ENCODE measurements at places on chromosomes 11 and 22. TPM values are rescaled to one million over a fixed set of nuclear protein-coding genes. Genes with fewer than 3 reads are reported as not detected.
A peak's percentile ranks its signal among the peaks of the same experiment; 100 is the strongest.

- DNase-seq = no peak
These were observed 8.9 kb upstream of the SAMM50 start for GRCh38 chr22:43946384-43946667.

DNA sequence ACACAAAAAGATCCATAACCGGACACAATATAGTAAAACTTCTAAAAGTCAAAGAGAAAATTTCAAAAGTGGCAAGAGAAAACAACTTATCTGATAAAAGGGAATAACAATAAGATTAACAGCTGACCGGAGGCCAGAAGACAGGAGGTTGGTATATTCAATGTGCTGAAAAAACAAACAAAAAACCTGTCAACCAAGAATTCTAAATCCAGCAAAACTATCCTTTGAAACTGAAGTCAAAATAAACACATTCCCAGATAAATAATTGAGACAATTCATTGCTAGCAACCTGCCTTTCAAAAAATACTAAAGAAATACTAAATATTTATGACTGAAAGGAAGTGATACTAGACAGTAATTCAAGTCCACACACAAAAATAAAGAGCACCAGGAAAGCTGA, 101.3 kb downstream of the RELT start:
- no peak for DNase-seq

DNA sequence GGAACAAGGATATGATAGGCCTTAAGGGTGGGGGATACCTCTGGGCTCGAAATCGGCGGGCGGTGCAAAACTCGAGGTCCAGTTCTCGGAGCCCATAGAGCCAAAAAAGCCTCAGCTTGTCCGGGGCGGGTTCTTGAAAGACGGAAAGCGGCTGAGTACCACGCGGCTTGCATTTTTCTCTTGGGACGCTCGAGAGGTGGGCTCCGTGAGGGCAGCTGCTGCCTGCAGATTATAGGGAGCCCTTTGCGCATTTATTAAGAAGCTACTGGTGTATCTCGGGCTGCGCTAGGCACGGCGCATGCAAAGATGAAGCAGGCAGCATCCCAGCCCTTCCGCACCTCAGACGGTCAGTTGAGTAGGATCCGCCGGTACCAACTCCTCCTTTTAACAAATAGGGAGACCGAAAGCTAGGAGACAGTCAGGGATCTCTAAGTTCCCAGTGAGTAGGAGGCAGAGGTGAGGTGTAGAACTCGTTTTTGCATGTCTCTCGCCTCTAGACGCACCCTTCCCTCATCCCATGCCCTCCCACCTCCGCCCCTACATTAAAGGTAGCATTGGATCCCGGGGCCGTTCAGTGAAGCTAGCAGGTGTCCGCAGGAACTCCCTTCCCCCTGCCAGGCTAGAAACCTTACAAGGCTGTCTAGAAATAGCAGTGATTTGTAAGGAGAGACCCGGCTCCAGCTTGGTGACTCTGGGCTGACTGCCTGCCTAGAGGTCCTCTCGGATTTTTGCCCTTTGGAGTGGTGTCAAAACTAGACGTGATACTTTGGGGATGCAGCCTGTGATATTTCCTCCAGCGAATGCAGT, 768 bp downstream of the LDHA start:
- no peak for DNase-seq

DNA sequence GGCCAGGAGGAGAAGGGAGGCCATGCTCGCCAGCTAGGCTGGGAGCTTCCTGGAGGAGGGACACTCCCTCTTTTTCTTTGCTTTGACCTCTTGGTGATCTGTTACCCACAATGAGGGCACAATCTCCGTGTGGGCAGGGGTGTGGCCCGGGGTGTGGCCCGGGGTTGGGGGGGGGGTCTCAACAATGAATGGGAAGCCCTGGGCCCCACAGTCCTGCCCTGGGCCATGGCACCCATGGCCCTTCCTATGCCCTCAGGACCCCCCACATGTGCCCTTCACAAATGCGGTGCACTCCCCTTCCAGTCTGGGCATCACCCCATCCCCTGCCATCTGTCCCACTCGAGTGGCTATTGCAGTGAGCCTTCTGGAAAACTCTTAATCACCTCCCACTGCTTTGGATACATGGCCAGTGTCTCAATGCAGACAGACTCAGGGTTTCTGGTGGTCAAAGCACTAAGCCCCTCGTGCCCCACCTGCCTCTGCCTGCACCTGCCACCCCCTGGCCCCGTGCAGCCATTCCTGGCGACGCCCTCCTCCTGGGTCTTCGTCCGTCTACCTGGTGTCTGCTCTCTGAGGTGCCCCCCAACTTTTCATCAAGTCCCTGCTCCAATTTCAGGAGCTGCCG, 611.3 kb downstream of the TBC1D22A start:
- DNase-seq = peak; percentile 14

- DNase-seq = no peak
These were observed 508.1 kb downstream of the TMEM135 start for GRCh38 chr11:87545858-87546257.

DNA sequence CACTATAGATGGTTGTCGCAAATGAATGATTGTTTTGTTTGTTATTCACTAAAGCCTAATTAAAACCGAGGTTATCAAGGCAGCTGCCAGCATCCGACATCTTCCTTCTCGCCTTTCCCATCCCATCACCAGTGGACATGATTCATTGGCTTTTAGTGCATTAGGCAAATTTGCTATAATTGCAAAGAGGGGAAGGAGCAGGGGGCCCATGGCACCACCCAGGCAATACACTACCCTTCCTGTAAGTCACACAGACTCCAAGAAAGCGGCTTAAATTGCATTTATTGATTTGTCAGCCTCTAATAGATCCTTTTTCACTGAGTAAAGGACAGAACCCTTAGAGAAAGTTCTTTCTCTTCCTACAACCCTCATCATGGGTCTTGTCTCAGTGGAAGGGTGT, 169.2 kb upstream of the NCAM1 start:
- no peak for DNase-seq

- DNase-seq = no peak
These were observed 48.7 kb downstream of the TENM4 start for GRCh38 chr11:79392161-79392560.

DNA sequence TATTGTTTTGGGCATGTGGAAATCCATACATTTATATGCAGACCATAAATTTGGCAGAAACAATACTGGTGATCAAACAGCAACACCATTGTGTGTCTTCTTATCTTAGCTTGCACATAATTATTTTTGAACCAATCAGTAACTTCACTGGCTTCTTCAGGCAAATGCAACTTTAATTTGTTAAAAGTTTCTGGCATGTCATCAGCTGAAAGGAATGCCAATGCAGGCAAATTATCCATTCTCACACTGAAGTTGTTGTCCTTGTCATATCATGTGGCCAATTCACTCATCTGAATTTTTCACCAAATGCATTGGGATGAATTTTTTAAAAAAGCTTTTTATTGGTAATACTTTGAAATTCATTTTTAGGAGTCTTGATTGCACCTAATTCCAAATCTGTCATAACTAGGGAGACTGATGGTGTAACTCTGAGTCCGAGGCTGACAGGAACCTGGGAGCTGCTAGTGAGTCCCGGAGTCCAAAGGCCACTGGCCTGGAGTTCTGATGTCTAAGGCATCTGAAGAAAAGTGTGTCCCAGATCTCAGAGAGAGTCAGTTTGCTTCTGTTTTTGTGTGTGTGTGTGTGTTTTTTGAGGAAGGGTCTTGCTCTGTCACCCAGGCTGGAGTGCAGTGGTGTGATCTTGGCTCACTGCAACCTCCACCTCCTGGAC, 17.4 kb upstream of the OR10V1 start:
- no peak for DNase-seq

- no peak for DNase-seq
These were observed 6.9 kb upstream of the MS4A14 start for GRCh38 chr11:60389279-60389910.

DNA sequence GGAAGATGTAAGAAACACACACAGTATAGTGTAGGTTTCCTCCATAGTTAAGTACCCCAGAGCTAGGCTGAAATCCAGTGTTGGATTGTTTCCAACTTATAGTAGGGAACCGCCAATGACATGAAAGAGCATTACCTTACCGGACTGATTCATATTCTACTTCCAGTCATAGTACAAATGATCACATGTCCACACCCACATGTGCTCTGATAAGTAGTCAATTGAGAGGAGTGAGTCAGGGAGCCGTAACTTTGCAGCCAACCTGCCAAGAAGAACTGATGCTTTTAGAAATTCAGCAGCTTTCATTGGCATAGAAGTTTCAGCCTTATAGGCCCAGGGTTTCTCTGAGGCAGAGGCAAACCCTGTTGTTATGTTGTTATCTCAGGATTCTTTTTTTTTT, 240.6 kb downstream of the ETS1 start:
- DNase-seq = no peak

GRCh38 chr11:534396-535209, 773 bp downstream of the HRAS start:
- DNase-seq = peak; percentile 75

DNA sequence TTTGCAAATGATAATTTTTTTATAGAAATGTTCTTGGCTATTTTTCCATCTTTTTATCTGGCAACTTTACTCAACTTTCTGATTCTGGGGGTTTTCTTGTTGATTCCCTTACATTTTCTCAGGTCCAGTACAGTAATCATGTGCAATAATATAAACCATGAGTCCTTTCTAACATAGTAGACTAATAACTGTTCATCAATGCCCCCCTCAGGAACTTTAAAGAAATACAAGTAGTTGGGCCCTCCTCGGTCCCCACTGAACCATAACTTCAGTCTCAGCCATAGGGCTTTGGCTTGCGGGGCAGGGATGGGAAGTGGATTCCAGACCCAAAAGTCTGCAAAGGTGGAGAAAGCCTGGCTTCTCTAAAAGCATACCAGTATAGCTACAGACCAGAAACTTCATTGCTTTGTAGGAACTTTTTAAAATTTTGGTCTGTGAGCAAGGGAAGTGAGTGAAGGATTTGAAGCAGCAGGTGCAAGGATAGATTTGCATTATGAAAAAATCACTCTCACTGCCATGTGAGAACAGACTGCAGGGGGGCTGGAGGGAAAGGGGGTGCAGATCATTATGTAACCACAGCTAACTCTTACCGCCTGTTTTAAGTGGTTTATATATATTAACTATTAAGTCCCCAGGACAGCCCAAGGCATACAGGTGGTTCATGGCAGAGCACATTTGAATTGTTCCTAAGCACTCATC, 10.4 kb upstream of the TUB start:
- no peak for DNase-seq

GRCh38 chr11:69914286-69915150, 95.3 kb upstream of the FGF3 start:
- peak; percentile 34 for DNase-seq

WBP2NL gene
- 1.9 TPM for total RNA-seq

PRDM11 gene
- total RNA-seq = 15.1 TPM

OR52I2 gene
- total RNA-seq = not detected

ZNF280A gene
- not detected for total RNA-seq

GPHA2 gene
- not detected for total RNA-seq
